Right cardiac atrium (tissue), 5 donors: ENCODE measurements at places on chromosomes 6 and 20. TPM values are rescaled to one million over a fixed set of nuclear protein-coding genes. Genes with fewer than 3 reads are reported as not detected.

TP53TG5 gene
- polyA plus RNA-seq = 0.95 TPM

PXT1 gene
- polyA plus RNA-seq = 0.09 TPM

TOX2 gene
- 1.9 TPM for polyA plus RNA-seq

CLDN20 gene
- polyA plus RNA-seq = not detected

RAET1L gene
- polyA plus RNA-seq = not detected

ZSCAN23 gene
- polyA plus RNA-seq = 0.48 TPM

BFSP1 gene
- 0.59 TPM for polyA plus RNA-seq

ERVFRD-1 gene
- 0.05 TPM for polyA plus RNA-seq

MYLK2 gene
- 0.54 TPM for polyA plus RNA-seq

MEA1 gene
- 59.3 TPM for polyA plus RNA-seq

GNRH2 gene
- 0.75 TPM for polyA plus RNA-seq

NMBR gene
- not detected for polyA plus RNA-seq

VGLL2 gene
- polyA plus RNA-seq = 1.8 TPM

CDSN gene
- 0.11 TPM for polyA plus RNA-seq

CASS4 gene
- 0.34 TPM for polyA plus RNA-seq

OR12D3 gene
- not detected for polyA plus RNA-seq

FHL5 gene
- 0.59 TPM for polyA plus RNA-seq

HCRTR2 gene
- polyA plus RNA-seq = 0.16 TPM

CALHM6 gene
- polyA plus RNA-seq = 5.9 TPM

MAPK13 gene
- 1.4 TPM for polyA plus RNA-seq

TRAPPC3L gene
- 0.18 TPM for polyA plus RNA-seq

MAPK14 gene
- 12.4 TPM for polyA plus RNA-seq

SIRT5 gene
- polyA plus RNA-seq = 21.5 TPM
